Stimulated activated CD8-positive, alpha-beta memory T cell treated with anti-CD3 and anti-CD28 coated beads, Interleukin-7, amount 100 ng/mL, for 1 hour (primary cell): ENCODE measurements at places on chromosomes 12 and 14.

DNA sequence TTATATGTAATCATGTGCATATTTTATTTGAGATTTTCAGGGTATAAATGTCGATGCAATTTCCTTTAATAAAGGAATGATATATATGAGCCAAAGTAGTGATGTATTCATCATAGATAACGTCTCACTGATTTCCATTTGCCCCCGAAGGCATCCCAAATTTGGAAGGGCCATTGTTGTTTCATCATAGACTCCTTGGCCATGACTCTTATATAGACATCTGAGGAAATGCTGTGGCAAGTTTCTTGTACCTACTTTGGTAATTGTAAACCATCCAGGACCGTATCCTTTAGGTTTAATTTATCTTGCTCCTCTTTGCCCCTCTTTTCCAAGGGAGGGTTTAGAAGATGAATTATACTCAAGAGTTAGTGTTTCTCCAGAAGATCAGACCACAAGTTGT, 84.7 kb downstream of the SAMD4A start:
- no peak for DNase-seq

GRCh38 chr14:44995770-44996294, 33.8 kb downstream of the TOGARAM1 start:
- DNase-seq: no peak

- no peak for DNase-seq
These were observed 671.3 kb downstream of the RPS29 start for GRCh38 chr14:48914921-48915320.

DNA sequence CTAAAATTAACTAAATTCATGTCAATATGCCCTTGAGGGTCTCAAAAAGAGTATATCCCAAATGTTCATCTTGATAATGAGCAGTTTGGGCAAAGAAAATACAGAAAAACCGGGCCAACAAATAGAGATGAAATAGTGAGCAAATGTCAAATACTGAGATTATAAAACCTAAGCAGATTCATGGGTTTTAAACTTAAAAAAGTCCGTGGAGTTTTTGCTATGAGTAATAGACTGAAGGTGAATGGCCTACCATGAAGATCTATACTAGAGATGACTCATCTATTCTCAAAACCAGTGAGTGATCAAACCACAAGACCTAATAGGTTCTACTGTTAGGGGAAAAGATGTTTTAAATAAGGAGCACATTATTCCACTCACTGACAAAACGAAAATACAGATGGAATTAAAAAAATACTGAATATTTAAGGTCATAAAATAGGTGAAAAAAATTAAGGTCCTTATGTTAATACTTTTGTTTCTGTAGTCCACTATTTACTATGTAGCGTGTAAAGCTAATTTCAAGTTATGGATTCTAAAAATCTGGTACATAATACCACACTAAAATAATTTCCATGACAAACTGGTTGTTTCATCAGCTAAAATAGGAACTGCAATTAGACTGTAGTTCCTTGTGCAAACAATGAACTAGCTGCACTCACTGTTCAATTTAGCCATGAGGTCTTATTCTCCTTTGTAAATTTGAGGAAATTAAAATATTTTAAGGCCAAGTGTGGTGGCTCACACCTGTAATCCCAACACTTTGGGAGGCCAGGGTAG, 5.0 kb downstream of the HNRNPC start:
- no peak for DNase-seq

GRCh38 chr14:101737414-101738339, 23.8 kb upstream of the PPP2R5C start:
- DNase-seq: no peak

DNA sequence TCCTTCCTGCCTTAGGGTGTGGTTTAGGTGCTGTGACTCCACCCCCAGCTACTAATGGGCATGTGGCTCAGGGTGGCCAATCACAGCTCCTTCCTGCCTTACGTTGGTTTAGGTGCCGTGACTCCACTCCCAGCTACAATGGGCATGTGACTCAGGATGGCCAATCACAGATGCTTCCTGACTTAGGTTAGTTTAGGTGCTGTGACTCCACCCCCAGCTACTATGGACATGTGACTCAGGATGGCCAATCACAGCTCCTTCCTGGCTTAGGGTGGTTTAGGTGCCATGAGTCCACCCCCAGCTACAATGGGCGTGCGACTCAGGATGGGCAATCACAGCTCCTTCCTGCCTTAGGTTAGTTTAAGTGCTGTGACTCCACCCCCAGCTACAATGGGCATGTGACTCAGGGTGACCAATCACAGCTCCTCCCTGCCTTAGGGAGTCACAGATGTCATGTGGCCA, 163.9 kb downstream of the TBX5 start:
- no peak for DNase-seq

DNA sequence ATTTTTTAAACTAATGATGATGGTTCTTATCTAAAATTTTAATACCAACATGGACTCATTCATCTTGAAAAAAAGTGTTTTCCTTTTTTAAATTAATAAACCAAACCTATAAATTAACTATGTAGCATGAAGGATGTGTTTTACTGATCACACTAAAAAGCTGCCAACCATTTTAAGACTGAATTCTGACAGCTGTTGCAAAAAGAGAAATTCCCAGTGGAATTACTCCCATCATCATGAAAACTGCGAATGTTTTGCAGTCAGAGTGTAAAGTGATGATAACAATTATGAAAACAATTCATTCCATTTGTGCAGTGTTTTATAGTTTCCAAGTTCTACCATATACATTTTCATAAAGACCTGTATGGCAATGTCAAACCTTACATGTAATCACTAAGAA, 232.8 kb downstream of the SLC2A13 start:
- no peak for DNase-seq
